RPMI8226 (cell line): ENCODE measurements at places on chromosomes 13 and 19.

GRCh38 chr19:47756953-47757608 lies 11.7 kb downstream of the NOP53 start:
- DNase-seq: no peak

DNA sequence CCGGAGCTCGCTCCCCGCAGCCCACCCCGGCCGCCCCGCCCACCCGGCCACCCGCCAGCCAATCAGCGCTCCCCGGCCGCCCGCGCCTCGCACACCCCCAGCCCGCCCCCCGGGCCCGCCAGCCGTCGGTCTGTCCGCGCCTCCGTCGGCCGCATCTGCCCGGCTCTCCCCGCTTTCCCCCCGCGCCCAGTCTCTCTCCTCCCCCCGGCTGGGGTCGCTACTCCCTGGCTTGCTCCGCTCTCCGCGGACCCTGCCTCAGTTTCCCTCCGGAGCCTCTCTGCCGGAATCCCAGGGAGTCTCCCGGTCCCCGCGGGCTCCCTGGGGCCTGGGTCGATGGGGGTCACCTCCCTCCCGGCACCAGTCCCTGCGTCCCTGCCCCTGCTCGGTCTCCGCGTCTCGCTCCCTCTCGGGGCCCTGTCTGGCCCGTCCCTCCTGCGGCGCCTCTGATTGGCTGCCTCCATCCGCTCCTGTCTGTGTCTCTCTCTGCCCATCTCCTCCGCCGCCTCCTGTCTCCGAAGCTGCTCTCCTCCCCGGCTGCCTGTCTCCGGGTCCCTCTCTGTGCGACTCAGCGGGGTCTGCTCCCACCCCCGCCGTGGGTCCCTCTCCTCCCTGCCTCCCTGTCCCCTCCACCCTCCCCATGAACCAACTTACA lies 484 bp downstream of the IL11 start:
- no peak for DNase-seq

GRCh38 chr19:10189616-10190015 lies 5.1 kb downstream of the DNMT1 start:
- DNase-seq: no peak

- DNase-seq: no peak
Measured at GRCh38 chr13:22648320-22648801, 532.4 kb upstream of the SGCG start.

GRCh38 chr19:51489113-51489512 lies 10.8 kb downstream of the CEACAM18 start:
- DNase-seq: no peak

GRCh38 chr13:70894258-70894657 lies 786.0 kb upstream of the KLHL1 start:
- no peak for DNase-seq

DNA sequence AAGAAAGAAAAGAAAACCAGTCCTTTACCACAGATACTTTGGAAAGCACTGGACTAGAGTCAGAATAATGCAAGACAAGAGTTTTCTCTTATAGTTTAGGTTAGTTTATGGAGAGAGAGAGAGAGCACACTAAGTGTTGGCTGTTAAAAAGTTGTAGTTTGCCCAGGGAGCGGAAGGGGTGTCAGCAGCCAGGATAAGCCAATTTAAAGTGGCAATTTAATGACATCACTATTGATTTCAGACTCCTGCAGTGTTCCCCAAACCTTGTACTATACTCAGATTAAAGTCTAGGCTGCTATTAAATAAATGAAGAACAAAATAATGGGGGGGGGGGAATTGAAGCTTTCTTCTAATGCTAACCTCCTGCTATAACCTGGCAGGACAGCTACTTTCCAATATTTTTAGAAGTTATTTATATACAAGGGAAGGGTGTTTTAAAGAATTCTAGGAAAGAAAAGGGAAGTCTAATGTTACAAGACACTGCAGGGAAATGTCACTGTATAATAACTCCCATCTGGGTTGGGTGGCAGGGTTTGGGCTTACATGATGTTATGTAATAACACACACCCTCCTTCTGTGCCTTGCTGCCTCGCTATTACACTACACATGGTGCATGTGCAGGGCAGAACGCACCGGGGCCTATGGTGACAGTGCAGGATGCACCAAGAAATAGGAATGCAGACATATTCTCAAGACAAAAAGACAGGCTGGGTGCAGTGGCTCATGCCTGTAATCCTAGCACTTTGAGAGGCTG lies 19.9 kb downstream of the TPT1 start:
- no peak for DNase-seq

GRCh38 chr13:106089261-106089980 lies 446.0 kb downstream of the EFNB2 start:
- DNase-seq: no peak

DNA sequence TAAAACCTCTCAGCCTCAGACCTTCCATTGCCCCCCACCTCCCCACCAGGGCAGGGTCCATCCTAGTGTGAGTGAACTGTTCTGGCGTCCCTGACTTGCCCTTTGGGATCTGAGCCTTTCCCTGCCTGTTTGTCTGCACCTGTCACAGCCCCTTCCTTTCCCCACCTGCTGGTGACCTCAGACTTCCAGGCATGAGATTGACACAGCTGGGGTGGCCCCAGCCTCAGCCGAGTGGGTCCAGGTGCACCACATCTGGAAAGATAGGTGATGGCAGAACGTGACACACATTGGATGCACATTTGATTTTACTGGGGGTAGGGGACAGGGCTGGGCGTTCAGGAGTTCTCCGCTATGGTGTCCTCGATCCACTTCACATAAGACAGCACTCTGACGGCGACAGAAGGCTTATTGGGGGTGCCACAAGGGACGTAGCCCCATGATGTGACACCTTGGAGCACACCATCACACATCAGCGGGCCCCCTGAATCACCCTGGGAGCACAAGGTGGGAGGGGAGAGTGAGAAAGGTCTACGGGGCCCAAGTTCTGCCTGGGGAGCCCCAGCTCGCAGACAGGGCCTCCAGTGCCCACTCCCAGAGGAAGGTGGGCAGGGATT lies 4.6 kb downstream of the KLK1 start:
- peak; percentile 88 for DNase-seq

DNA sequence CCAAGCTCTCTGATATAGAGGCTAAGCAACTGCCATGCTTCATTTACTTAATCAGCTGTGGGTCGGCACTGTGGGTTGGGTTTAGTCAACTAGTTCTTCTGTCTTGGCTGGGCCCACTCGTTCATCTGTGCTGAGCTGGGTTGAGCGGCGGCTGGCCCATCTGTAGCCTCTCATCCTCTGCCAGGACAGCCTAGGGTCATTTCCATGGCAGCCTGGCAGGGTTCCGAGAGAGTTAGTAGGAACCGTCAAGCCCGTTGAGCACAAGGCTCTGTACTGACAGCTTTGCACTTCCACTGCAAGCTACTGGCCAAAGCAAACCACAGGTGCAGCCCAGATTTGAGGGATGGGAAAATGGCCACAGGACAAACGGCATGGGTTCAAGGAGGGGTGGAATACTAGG lies 6.6 kb upstream of the ZNF835 start:
- DNase-seq: no peak

GRCh38 chr13:63081400-63082014 lies 1665.9 kb upstream of the PCDH20 start:
- DNase-seq: no peak

DNA sequence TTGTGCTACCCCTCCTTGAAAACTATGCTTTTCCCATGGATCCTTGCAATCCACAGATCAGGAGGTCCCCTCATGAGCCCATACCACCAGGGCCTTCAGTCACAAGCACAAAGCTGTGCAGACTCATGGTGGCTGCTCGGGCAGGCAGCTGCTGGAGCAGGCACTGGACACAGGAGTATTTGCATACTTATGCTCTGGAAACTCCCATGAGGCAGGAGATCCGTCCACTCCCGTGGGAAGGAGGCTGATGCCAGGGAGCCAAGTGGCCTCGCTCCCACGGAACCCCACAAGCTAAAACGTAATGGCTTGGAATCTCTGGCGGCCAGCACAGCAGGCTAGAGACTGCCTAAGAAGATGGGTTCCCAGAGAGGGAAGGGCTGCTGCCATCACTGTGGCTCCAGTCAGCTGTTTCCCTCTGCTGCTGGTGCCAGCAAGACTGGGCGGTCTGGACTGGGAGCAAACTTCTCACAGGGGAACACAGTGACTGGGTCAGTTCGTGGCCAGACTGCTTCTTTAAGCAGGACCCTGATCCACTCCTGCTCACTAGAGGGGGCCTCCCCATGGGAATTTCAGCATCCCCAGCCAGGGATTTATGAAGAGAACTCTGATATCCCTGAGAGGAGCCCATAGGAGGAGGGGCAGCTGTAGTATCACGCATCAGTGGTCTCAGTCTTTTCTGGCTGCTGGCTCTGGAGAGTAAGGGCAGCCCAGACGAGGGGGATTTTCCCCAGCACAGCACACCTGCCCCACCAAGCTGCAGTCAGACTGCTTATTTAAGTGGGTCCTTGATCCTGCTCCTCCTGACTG lies 370.3 kb upstream of the ATXN8OS start:
- DNase-seq: no peak

GRCh38 chr19:39824143-39825092 lies 9.5 kb downstream of the DYRK1B start:
- no peak for DNase-seq

DNA sequence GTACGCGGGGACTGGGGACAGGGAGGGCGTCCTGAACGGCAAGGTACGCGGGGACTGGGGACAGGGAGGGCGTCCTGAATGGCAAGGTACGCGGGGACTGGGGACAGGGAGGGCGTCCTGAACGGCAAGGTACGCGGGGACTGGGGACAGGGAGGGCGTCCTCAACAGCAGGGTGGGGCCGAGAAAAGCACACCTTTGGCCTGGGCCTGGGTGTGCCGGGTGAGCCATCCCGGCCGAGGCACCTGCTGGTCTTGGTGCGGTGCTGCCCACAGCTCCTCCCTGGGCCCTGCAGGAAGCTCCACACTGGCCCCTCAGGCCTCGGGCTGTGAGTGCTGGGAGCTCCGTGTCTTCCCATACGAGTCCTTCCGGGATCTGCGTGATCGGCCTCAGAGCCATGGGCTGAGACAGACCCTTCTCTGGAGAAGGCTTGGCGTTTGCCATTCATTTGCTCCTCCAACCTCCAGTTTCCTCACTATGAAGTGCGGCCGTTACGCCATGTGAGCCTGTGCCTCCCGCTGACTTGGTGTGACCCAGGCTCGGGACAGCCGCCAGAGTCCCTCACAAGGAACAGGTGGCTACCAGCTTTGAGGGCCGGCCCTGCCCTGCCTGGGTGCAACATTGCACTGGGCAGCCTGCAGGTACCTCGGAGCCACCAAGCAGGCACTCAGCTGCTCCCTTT lies 7.8 kb upstream of the ZNF554 start:
- DNase-seq: no peak

GRCh38 chr13:84645196-84646012 lies 763.1 kb upstream of the SLITRK1 start:
- no peak for DNase-seq

DNA sequence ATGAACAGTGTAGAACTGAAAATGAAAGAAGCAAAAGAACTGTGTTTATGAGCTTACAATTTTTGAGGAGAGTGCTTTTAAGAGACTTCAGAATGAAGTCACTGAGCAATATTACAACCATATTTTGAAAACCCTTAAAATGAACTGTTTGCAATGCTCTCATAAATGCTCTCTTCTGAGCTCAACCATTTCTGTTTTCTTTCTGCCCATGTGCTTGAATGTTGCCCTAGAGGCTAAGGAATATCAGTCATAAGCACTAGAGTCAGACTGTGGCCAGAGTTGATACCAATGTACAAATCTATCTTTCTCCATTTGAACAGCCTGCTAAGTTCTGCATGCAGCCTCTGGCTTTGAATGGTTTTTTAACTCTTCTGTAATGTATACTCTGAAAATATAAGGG lies 1092.8 kb downstream of the PCDH9 start:
- DNase-seq: no peak

- DNase-seq: no peak
Measured at GRCh38 chr19:7953576-7953975, 10.1 kb upstream of the TIMM44 start.

- DNase-seq: no peak
Measured at GRCh38 chr13:44668688-44669087, 92.6 kb upstream of the TSC22D1 start.

- DNase-seq: no peak
Measured at GRCh38 chr19:5017235-5017634, 48.3 kb downstream of the KDM4B start.

- DNase-seq: no peak
Measured at GRCh38 chr19:55481148-55481793, 3.7 kb upstream of the NAT14 start.

DNA sequence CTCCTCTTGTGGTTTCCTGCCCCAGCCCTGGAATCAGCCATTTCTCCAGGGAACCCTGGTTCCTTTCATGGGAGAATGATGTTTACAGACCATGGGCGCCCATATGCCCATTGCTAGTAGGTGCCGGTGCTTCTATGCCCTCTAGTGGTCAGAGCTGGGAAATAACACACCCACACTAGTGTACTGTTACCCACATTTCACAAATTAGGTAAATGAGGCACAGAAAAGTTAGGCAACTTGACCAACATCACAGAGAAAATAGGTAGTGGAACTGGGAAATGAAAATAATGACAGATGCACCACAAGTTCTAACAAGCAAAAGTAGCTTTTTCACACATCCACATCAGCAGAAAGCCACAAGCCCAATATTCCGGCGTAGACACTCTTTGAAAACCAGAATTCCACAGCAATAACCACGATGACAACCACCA lies 1.3 kb upstream of the CEACAM3 start:
- peak; percentile 60 for DNase-seq

DNA sequence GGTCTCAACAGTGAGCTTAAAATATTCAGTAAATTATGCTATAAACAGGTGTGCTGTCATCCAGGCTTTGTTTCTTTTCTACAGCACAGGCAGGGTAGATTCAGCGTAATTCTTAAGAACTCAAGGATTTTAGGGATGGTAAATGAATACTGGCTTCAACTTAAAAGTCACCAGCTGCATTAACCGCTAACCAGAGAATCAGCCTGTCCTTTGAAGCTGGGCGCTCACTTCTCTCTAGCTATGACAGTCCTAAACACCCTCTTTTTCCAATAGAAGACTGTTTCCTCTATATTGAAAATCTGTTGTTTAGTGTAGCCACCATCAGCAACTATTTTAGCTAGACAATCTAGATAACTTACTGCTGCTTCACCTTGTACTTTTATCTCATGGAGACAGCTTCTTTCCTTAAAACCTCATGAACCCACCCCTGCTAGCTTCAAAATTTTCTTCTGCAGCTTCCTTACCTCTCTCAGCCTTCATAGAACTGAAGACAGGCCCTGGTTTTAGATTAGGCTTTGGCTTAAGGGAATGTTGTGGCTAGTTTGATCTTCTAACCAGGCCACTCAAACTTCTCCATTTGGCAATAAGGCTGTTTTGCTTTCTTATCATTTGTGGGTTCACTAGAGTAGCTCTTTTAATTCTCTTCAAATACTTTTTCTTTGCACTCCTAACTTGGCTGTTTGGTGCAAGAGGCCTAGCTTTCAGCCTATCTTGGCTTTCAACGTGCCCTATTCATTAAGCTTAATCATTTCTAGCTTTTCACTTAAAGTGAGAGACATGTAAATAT lies 89.5 kb downstream of the USP12 start:
- DNase-seq: no peak
